ENCODE measurements at places on chromosomes 11 and 22.

DNA sequence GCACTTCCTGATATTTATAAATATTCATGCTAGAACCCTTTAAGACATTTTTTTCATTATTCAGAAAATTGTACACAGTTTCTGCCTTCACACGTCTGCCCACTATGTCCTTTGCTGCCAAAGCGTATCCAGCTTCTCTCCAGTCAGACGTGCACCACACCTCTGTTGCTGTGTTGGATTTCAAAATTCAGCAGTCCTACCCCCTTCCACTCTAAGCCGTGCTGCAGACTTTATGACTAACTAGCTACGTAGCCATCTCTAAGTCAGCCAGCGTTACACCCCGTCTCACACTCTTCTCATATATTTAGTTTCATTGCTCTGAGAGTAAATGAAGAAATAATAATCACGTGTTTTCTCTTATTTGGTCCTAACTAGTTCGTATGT lies 28.2 kb upstream of the OPCML start:
- DNase-seq = no peak

DNA sequence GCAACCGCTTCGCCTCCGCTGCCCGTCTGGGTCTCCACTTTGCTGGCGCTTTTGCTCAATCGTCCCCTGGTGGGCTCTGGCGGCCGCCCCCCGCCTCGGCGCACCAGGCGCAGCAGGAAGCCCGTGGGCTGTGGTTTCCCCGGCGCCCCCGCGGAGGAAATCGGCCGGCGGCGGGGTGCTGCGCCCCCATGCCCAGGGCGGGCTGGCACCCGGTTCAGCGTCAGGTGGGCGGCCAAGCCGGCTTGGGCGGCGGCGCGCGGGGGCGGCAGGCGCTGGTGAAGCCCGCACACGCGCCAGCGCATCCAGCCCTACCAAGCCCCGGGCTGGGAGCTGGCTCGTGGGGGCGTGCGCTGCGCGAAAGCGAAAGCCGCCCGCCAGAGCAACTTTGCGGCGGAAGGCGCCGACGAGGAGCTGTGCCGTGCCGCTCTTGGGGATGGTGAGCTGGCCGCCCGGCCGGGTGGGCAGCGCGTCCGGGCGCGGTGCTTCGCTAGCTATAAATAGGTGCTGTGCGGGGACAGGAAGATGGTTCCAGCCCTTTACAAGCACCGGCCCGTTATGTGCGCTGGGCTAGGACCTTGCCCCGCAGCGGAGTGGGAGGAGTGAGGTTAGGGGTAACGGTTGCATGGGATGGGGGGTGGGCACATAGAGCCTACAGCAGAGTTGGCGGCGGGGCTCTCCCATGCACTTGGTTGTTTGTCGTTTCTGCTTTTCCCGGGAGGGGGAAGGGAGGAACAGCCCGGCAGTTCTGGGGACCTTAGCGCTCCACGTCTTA lies 25.0 kb upstream of the SUSD2 start:
- peak; percentile 34 for DNase-seq

- no peak for DNase-seq
Measured at GRCh38 chr11:117319214-117319840, 3.3 kb upstream of the BACE1 start.

DNA sequence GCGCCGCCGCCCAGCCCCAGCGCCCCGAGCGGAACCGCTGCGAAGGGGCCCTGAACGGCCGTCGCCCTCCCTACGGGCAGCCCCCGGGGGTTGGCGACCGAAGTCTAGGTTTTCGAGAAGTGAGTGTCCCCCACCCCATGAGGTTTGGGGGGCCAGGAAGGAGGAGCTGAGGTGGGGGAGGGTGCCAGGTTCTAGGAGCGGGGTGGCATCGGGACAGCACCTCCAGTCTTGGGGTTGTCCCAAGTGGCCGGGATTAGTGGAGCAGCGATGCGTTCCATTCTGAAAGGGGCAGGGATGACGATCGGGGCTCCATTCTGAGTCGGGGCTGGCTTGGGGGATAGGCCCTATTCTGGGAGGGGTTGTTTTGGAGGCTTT lies 408 bp downstream of the PPP2R5B start:
- peak; percentile 14 for DNase-seq

DNA sequence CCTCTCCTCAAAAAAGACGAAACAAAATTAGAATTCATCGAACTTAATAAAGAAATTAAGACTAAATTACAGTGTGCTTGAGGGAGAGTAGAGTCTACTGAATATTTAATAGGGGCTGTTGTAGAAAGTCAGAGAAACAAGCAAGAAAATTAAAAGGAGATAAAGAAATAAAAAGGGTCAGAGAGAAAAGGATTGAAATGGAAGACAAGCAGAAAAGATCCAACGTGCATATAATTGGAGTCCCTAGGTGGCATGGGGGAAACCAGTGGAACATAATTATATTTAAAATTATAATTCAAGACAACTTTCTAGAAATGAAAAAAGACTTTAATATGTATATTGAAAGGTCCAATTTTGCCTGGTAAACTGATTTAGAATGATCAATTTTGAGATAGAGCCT lies 74.3 kb downstream of the ACER3 start:
- DNase-seq = no peak

DNA sequence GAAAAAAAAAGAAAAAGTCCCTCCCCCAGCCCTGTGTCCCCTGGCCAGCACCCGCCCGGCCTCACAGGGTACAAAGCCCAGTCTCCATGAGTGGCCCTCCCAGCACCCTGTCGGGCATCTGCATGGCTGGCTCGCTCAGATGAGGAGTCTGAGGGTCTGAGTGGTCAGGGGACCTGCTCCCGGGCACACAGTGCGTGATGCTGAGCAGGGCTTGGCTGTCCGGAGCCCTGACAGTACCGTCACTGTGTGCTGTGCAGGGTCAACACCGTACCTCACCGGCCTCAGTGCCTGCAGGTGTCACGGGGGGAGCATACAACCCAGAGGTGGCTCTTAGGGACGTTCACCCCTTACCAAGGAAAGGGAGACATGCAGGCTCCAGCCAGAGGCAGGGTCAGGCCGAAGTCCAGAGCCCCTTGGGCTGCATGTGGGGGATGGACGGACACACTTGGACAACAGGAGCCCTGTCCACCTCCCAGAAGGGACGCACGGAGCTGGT lies 3.6 kb upstream of the PLXNB2 start:
- DNase-seq = no peak

- DNase-seq = no peak
Measured at GRCh38 chr22:46959369-46959768, 196.9 kb downstream of the TBC1D22A start.

- DNase-seq = peak; percentile 44
Measured at GRCh38 chr22:36417281-36417686, 29.5 kb upstream of the MYH9 start.

DNA sequence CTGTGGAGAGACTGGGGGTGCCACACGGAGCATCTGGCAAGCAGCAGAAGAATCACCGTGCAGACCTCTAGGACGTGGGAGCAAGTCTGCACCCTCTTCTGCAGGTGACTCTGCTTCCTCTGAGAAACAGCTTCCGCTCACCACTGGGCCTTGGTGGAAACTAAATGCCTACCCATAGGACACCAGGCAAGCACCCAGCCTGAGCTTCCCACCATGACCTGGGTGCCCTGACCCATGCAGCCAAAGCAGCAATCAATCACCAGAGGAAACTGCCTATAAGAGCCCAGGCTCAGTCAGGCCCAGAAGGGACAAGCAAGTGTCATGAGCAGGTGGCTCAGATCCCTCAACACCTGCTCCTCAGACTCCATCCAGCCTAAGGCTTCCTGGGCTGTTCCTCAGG lies 63.4 kb downstream of the IGLL5 start:
- no peak for DNase-seq

DNA sequence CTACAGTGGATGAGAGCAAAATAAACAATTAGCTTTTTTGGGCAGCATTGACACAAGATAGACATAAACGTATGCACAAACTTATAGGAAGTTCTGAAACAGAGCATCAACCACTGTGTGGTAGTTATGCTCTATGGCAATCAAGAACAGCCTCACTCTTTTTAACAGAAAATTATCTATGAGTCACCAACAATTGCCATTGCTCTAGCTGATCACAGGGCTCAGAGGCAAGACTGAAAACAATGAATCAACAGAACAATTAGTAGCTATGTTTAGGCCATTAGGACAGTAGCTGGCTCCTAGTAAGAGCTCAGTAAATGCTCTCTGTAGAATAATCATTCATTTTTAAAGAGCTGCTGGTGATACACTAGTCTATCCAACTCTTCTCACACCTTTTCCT lies 34.9 kb upstream of the PICALM start:
- DNase-seq = peak; percentile 7

DNA sequence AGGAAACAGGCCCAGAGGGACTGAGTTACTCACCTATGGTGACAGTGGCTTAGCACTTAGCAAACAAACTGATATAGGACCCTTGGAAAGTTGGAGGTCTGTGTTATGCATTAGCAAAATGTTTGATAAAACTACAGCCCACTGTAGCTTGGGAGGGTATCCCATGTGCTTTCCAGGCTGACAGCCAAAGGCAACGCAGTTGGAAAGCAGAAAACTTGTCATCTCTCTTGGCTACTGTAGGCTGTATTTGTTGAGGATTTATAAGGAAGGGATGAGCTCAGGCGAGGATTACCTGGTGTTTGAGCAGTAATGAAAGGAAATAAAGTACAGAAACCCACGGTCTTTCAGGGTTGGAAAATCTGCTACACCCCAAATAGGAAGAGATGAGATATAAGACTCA lies 23.8 kb downstream of the SDHAF2 start:
- no peak for DNase-seq

DNA sequence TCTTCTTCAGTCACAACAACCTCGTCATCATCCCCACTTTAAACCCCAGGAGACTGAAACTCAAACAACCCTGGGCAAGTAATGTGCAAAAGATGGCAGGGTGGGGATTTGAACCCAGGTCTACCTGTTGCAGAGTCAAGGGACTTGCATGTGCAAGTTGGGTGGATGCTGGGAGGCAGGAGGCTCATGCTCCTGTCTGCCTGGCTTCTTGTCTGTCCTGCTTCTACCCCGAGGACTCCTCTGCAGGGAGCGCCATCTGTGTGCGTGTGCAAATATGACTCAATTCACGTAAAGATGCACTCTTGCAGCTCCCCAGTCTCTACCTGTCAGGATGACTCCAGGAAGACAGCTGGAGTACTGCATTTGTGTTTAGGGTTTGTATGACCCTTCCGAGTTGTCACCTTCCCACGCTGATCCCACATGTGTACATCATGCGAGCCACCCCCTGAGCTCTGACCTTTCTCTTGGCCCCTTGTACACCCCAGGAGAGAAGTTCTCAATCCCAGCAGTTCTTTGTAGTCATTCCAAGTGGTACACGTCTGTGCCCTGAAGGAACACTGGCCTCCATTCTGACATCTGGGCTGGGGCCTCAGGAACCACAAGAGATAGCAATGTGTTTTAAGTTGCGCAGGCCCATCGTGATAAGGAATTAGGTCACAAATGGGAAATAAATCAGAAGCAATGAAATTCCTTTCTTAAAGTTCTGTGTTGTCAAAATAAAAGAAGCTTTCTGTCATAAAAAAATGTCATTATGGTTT lies 95.7 kb downstream of the CWC15 start:
- no peak for DNase-seq

- no peak for DNase-seq
Measured at GRCh38 chr11:130473056-130473794, 24.8 kb downstream of the ADAMTS15 start.

DNA sequence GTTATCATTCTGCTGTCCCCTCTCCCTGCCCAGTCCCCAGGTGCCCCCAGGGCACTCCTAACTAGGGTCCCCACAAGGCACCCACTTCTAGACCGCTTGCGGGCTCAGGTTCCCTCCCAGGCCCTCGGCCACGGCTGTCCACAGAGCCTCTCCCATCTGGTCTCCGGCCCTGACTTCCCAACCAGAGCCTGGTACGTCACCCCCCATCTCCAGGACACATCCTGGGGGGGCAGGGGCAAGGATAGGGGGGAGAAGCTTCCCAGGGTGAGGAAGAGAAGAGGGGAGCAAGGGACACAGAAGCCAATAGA lies 457 bp downstream of the SSTR3 start:
- no peak for DNase-seq

GRCh38 chr11:65833297-65834030 lies at the start of gene SNX32:
SNX32 (plus strand) TSS chr11:65833963; CDS start chr11:65834066, 103 bp downstream.
- peak; percentile 92 for DNase-seq

GRCh38 chr11:120565466-120566155 lies 54.1 kb downstream of the GRIK4 start:
- DNase-seq = peak; percentile 13

DNA sequence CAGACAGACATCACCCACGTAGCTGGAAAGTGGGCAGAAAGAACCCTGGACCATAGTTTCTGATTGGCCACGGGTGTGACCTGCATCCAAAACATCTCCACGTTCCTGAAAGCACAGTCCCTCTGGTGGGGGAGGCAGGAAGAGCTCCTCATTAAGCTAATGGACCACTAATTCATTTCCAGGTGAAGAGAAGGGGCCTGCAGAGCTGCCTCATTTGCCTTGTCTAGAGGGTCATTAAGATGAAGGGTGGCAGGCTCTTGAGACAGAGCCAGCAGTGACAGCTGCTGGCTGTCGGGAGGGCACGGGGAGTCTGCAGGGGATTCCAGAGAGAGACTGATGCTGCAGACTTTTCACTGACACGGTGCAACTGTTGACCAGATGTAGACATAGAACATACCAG lies 149.6 kb upstream of the OPCML start:
- DNase-seq = no peak

DNA sequence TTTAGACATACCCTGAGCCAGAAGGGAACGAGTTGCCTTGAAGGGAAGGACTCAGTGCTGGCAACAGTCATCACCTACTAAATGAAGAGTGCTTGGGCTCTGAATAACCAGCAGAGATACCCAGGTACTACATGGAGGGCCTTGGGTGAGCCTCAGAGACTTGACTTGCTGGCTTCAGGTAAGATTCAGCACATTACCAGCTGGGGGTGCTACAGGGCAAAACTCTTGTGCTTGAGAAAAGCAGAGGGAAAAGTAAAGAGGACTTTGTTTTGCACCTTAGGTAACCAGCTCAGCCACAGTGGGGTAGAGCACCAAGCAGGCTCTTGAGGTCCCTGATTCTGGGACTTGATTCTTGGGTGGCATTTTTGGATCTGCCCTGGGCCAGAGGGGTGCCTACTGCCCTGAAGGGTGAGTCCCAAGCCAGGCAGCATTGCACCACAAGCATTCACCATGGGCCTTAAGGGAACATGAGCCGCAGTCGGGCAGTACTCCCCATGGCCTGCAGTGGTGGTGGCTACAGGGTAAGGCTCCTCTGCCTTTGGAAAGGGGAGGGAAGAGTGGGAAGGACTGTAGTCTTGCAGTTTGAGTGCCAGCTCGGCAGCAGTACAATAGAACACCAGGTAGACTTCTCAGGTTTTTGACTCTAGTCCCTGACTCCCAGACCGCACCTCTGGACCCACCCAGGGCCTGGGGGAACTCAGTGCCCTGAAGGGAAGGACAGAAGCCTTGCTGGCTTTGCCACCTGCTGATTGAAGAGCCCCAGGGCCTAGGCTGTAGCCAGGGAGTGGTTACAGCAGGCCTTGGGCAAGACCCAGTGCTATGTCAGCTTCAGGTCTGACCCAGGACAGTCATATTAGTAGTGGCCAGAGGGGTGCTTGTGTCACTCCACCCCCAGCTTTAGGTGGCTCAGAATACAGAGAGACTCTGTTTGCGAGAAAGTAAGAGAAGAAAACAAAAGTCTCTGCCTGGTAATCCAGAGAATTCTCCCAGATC lies 22.7 kb upstream of the PLEKHA7 start:
- DNase-seq = no peak

- no peak for DNase-seq
Measured at GRCh38 chr22:38258895-38259294, 13.9 kb downstream of the TMEM184B start.

GRCh38 chr22:38901111-38901641 lies 29.2 kb upstream of the CBX6 start:
- no peak for DNase-seq
